Fibroblast of skin of back (primary cell): ENCODE measurements at places on chromosomes 6 and 20.

DNA sequence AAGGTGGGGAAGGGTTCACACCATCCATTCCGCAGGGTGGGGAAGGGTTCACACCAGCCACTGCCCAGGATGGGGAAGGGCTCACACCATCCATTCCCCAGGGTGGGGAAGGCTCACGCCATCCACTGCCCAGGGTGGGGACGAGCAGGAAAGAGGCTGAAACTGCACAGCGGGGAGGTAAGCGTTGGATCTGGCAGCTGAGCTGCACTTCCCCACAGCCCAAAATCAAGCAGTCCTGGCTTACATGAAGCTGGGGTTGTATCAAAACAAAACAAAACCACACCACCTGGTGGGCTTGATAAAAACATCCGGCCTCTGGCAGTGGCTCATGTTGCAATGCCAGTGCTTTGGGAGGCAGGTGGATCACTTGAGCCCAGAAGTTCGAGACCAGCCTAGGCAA, 268.5 kb downstream of the TAF4 start:
- no peak for DNase-seq

- no peak for DNase-seq
Measured at GRCh38 chr20:9578594-9578993, 64.2 kb downstream of the LAMP5 start.

DNA sequence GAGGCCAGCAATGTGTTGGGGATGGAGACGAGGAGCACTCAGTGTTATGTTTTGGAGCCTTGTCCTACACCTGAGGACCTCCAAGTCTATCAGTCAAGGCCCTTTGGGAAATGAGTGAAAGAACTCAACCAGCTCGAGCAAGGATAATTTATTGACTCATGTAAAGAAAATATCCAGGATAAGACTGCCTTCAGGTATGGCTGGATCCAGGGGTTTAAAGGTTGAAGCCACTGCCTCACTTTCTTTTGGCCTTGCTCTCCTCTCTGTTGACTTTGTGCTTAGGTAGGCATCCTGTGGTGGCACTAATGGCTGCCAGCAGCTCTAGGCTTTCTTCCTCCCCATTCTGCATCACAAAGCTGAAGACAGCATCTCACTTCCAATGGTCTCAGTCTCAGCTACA, 66.3 kb upstream of the ZNFX1 start:
- no peak for DNase-seq

- no peak for DNase-seq
Measured at GRCh38 chr6:117396228-117396627, 29.5 kb downstream of the ROS1 start.
